Uterus (tissue), 4 donors: ENCODE measurements at places on chromosomes 5 and 9. TPM values are rescaled to one million over a fixed set of nuclear protein-coding genes. Genes with fewer than 3 reads are reported as not detected.

The ERBIN gene
- total RNA-seq: 159 TPM

The PCDHGA8 gene
- total RNA-seq: 0.59 TPM

The PAPPA gene
- 17.1 TPM for total RNA-seq

The PCDHA1 gene
- not detected for total RNA-seq

DNA sequence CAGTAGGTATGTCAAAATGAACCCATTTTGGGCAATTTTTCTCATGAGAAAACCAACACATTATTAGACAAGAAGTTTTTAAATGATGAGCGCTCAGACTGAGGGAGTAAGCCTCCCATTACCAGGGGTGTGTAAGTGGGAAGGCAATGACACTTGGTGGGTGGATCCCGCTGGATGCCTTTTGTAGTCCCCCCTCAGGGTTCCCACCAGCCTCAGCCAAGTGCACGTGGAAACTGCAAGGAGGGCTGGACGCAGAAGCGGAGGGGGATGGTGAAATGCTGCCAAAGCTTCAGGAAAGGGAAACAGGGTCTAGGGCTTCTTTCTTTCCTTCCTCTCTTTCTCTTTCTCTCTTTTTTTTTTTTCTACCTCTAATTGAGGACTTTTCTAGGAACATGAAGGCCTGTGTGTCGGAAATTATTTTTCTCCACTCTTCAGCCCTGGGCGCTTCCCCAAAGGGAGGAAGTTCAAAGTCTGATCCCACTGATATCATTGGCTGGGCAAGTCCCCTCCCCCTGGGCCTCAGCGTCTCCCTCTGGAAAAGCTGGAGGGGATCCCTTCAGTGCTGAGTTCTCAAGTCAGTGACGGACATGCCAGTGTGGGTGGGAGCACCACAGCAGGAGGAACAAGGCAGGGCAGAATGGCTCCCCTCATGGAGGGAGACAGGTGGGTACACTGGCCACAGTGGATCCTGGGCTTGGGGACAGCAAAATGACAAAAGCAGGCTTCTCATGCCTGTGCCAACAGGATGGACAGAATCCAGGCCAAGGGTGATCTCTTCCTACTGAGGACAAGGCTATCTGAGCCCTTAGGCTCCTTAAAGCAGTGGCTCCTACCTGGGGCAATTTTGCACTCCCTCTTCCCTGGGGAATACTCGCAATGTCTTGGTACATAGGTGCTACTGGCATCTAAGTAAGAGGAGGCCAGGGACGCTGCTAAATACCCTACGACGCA, 23.9 kb upstream of the SLC25A51 start:
- no peak for DNase-seq

- no peak for DNase-seq
Measured at GRCh38 chr5:68720884-68721610, 372.8 kb upstream of the SLC30A5 start.

- no peak for DNase-seq
Measured at GRCh38 chr9:78010445-78010844, 21.2 kb downstream of the GNAQ start.

DNA sequence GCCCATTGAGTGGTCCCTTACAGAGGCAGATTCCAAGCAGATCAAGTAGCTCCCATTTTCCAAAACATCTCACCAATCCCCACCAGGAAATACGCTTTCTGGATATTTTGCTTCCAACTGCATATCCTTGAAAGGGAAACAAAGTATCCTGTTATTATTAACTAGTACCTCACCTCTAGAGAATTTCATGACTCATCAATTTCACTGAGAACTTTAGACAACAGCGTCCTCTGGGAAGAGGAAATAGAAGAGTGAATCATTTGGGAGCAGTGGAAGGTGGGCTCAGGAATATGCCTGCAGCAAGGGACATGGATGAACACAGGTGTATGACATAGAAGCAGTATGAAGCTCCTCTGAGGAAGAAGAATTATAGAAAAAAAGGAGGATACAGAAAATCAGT, 186.7 kb downstream of the MARCHF11 start:
- no peak for DNase-seq

GRCh38 chr5:96036301-96036700, 74.7 kb upstream of the ELL2 start:
- no peak for DNase-seq

DNA sequence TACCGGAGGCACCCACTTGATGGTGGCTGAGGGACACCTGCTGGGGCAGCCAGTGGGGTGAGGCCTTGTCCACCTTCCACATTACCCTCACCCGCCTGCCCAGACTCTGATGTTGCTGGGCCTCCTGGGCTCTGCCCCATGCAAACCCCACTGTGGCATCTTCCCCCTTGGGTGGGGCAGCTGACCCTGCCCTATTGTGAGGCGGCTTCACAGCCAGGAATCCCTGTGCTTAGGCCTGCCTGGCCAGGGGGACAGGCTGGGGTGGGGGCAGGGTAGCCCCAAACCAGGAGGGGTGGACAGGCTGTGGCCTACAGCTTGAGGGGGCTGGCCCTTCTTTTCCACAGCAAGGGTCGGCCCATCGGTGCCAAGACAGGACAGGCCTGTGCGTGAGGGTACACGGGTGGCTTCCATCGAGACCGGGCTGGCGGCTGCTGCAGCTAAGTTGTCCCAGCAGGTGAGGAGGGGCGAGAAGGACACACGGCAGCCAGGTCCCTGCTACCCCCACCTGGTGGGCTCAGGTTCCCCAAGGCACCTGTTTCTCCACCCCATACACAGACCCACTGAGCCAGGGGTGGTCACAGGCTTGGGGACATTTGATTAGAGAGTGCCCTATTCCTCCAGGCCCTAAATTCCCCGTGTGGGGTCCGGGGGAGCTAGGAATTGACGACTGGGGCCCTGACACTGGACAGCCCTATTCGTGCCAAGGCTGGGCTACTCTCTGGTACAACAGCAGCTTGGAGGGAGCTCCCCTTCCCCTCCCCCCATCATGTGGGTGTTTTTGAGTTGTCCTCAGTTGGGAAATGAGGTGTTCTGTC, 99.2 kb downstream of the PHF2 start:
- peak; percentile 7 for DNase-seq

- DNase-seq: no peak
Measured at GRCh38 chr9:7342229-7342628, 457.3 kb downstream of the DMAC1 start.

- DNase-seq: no peak
Measured at GRCh38 chr5:144457160-144457559, 286.5 kb downstream of the KCTD16 start.

DNA sequence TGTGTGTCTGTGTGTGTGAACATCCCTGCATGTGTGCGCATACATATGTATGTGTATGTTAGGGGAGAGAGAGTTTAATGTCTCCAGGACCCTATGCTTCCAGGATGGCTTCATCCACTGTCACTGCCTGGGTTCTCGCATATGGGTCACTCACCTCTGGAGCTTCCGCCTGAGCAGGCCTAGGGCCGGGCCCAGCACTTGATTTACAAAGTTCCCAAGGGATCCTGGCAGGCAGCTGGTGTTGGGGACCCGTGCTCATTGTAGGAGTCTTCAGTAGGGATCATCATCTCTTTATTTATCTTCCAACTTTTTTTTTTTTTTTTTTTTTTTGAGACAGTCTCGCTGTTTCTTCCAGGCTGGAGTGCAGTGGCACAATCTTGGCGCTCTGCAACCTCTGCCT, 13.0 kb downstream of the TBC1D13 start:
- no peak for DNase-seq

DNA sequence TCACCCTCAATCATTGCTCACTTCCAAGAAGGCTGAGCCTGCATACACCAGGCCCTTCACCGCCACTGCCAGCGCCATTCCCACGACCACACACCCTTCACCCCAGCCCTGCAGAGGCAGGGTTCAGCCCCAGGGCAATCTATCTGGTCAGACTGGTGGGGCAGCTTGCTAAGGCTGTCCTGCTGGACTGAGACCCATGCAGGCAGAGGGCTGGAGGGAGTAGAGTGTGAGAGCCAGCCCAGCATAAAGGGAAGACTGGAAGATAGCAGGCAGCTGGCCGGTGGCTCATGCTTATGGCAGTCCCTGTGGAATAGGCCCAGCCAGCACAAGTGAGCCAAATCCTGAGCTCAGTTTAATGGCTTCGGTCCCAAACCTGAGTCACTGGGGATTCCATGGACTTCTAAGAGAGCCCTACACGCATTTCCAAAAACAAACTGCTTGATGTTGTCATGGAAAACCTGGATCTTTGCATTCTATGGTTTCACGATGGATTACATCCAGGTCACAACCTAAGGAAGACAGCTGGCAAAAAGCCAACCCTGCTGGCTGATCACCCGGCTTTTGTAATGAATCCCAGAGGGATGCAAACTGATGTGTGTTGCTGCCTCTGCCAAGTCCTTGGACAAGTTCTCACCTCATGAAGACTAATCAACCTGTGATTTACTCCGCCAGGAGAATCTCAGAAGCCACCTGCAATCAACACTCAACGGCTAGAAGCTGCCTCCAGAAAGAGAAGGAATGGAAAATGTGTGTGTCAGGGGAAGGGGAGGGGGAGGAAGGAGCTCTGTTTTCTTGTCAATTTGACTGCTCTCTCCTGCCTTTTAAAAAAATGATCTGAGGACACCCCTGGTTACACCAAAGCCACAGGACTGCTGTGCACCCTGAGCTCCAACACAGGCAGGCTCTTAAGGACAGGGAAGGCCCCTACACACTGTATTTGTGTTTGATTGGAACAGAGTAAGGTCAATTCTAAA, 143.6 kb downstream of the LHFPL2 start:
- DNase-seq: peak; percentile 95

DNA sequence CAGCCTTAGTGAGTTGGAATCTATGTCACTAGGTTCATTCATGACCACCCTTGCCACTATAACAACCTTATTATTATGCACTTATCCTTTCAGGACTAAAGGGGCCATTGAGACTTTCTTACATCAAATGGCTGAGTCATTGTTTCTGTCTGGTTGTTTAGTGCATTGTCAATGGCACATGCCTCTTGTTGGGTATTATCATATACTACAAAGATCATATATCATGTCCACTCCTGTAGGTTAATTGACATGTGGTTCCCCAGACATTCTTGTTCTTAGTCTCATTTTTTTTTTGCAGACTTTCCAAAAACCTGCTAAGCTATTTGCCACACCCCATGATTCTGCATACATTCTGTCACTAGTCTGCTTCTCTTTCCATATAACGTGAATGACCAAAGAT, 66.7 kb upstream of the PRDM9 start:
- DNase-seq: no peak

GRCh38 chr5:176167800-176168199, 70.4 kb upstream of the SIMC1 start:
- no peak for DNase-seq

DNA sequence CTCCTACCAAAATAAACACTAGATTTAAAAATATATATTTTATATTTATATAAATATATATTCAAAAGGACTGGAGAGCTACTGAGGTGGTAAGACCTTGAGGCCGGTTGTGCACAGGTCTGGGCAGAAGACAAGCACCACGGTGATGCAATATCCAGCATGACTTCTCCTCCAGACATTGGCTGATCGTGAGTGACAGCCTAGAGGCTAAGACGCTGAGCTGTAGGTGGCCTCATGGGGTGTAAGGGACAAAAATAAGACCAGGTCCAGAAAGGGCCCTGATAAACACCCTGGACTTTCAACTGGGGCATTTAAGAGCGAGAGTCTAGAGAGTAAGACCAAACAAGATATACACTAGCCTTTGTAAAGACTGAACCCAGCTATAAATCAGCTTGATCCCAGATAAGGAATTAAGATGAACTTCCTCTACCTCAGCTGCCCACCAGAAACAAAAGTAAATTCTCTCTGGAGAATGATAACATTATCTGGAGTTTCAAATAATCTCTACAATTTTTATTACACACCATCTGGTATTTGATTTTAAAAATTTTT, 14.2 kb upstream of the C5orf47 start:
- DNase-seq: no peak
